Heart right ventricle (tissue), 16 donors: ENCODE measurements at places on chromosomes 4 and X.

- no peak for DNase-seq
These were observed 54.9 kb upstream of the C4orf54 start for GRCh38 chr4:99712530-99712929.

DNA sequence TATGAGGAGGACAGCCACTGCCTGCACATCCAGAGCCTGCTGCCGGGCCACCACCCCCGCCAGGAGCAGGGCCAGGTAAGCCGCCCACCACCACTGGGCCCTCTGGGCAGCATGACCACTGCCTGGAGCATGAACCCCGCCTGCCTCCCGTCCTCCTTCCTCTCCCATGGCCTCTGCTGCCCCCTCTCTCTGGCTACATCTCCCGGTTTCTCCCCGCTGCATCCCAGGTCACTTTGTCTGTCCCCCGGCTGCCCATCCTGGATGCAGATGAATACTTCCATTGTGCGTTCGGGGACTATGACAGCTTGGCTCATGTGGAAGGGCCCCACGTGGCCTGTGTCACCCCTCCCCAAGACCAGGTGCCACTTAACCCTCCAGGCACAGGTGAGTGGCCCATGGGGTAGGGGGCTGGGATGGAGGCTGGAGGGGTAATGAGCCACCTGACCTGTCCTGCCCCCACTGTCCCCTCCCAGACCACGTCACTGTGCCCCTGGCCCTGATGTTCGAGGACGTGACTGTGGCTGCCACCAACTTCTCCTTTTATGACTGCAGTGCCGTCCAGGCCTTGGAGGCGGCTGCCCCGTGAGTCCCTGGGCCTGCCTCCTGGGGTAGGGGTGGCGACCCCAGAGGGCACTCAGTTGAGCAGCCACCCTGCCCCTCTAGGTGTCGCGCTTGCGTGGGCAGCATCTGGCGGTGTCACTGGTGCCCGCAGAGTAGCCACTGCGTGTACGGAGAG, 6.0 kb downstream of the PLXNB3 start:
- DNase-seq, result peak; percentile 1

- DNase-seq, result no peak
These were observed 150.0 kb downstream of the SPOCK3 start for GRCh38 chr4:167084321-167084720.

DNA sequence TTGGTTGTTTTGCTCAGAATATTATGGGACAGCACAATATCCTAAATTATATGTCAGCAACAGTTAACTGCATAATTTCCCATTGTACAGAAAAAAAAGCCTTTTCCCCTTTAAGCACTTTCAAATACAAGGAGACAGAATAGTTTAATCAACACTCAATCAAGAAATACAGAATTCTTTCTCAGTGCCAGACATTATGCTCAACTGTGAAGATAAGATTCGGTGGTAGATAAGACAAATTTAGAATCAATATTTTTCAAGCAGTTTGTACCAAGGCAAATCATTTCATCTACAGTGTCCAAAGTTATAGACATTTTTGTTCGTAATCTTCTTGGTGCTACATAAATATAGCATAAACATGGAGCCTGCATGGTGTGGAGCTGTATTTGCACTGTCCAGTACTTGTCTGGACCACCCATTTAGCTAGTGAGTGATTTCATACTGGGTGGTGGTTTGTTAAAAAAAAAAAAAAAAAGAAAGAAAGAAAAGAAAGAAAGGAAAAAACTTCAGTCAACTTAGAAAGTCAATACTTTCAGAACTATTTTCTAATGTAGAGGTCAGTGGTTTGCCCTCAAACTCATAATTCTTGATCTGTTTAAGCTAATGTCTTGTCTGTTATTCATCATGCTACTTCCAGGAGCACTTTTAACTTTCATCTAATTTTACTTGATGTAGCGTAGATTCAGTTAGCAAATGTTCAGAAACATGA, 522.9 kb downstream of the FAT4 start:
- DNase-seq, result no peak

DNA sequence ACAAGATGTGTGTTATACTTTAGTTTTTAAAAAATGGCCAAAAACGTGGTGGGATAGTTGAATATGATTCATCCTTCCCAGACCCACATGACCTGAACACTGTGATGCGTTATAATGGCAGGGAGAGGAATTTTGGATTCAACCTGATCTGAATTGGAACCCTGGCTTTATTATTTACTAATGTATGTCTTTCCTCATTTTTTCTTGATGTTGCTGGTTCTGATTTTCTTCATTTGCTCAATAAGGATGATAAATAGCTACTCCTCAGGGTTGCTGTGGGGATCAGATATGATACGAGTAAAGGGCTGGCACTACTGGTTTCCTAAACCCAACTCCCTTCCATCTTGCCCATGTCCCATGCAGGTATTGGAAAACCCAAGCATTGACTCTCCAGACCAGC, 24.2 kb upstream of the ACSL1 start:
- no peak for DNase-seq

DNA sequence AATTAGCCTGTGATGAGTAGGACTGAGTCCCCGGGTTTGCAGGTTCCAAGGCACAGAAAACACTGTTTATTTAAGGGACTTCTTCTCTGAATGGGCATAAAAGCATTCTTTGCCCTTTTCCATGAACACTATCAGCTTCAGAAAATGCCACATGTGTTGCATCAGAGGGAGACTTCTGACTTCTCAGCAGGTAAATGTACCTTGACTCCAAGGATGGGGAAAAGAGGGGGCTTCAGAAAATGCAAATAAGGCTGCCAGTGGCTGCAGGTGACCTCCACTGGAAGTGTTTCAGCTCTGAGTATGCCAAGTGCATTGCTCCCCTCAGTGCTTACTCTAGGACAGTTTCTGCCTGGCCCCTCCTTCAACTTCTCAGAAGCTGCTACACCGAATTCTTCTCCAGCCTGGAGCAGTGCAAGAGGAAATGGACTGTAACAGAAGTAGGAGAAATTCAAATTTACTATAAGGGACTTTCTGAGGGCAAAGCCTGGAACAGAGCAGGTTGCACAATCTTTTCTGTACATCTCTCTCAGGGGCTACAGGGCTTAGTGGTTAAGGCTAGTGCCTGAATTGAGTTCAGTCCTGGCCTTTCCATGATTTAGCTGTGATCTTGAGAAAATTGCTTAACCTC, 233.2 kb downstream of the PTTG2 start:
- no peak for DNase-seq

DNA sequence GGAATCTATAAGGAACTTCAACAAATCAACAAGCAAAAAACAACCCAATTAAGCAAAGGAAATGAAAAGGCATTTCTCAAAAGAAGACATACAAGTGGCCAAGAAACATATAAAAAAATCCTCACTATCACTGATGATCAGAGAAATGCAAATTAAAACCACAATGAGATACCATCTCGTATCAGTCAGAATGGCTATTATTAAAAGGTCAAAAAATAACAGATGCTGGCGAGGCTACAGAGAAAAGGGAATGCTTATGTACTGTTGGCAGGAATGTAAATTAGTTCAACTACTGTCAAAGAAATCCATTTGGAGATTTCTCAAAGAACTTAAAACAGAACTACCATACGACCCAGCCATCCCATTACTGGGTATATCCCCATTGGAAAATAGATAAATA, 292.4 kb upstream of the FAT1 start:
- DNase-seq, result no peak

- no peak for DNase-seq
These were observed 4.7 kb upstream of the S100P start for GRCh38 chr4:6688879-6689505.

DNA sequence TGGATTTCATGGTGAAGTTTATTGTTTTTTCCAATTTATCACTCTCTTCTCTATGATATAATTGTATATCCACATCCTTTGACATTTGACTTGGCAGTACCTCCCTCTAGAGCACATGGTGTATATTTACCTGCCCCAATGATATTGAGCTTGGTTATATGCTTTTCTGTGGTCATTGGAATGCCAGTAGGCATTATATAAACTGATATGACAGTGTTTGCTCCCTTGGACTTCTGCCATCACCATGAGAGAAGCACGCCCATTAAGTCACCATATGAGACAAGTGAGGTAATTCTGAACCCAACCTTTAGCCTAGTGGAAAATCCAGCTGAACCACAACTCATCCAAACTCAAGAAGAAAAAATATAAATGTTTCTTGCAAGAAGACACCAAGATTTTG, 2761.5 kb downstream of the ARAP2 start:
- DNase-seq, result no peak

DNA sequence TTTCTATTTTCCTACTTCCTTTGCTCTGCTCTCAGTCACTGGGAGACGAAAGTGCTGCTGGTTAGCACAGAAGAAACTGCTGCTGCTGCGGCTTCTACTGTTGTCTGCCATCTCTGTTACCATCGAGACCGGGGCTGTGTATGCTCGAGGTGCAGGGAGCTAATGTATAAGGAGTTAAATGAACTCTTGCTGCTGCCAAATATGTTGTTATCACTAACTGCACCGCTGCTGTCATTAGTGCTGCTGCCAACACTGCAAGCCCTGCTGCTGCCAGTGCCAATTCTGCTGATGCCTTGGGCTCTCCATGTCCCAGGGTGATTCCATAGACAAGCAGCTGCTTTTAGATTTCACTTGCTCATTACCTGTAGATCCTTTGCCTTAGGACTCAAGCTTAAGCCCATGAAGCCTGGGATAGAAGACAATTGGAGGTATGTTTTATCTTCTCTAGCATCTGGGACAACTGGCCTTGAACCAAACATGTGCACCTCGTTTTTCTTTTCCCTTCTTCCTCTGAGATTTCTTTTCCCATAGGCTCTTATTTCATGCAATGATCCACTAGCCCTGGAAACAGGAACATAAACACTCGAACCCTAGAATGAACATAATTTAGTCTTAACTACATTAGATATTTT, 107.8 kb downstream of the CCSER1 start:
- peak; percentile 54 for DNase-seq

DNA sequence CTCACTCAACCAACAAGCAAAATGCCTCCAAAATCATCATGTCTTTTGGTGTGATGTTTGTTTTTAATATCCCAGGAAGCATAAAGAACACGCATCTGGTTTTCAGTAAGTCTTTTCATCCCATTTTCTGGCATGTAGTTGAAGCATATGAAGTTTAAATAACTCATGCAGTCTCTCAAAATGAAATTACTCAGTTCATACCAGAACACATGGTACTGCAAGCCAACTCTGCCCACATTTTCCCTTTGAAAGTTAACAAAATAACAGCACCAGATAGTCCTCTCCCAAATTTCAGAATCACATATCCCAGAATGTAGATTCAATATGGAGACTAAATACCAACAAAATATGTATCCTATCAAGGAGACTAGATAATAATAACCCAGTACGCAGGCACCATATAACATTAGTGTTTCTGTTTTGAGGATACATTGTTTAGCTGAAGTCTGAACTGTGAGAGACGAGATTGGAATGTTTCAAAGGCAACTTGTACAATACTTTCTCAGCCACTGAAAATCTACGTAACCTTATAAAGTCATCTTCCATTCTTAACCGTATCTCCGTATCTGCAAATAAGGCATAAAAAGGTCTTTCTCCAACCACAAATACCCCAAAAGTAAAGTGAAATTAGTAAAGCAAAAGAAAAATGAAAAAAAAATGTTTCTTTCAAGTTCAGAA, 23.1 kb downstream of the CORIN start:
- no peak for DNase-seq

GRCh38 chr4:116913451-116913850, 171.9 kb downstream of the TRAM1L1 start:
- no peak for DNase-seq

GRCh38 chr4:51960486-51960885, 59.7 kb downstream of the LRRC66 start:
- DNase-seq, result no peak

- DNase-seq, result no peak
These were observed 4.4 kb upstream of the ABLIM2 start for GRCh38 chr4:8163026-8163425.

DNA sequence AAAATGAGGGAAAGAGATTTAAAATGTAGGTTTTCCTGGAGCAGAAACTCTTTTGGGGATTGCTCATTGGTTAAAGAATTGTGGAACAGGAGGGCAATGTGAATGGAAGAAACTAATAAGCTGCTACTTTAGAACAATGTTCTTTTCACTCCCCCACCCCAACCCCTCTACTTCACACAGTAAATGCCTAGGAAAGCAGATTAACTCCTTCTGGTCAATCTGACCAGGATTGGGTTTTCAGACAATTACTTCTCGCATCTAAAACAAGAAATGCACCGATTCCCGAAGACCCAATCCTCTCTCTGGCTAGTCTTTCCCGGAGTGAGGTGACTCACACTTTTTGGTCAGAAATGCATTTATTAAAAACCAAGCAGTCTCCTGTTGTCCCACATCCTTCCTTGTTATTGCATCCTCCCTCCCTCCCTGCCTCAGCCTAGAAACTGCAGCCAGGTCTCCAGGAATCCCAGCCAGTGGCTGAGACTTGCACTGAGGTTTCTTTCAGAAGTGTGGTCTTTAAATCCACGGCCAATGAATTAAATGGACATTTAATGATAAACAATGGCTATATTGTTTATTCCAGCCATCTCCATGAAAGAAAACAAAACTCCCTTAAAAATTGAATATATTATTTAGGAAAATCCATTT, 21.4 kb downstream of the MFAP3L start:
- no peak for DNase-seq

DNA sequence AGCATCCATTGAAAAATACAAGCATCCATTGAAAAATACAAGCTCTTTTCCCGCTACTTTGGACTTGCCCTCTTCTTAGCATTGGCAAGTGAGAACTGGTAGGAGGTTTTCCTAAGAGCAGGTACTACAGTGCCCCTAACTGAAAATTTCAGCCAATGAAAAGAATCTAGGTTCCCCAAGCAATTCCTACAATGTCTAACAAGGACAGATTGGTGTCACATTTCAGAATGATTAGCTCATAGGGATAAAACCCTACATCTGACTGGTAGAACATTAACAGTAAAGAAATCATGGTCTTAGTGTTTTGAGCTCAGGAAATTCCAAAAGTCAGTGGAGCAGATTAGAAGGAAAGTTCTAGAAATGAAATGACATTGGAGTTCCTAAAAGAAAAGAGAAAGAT, 68.6 kb upstream of the QRFPR start:
- DNase-seq, result no peak

GRCh38 chrX:13493659-13494058, 75.7 kb upstream of the EGFL6 start:
- no peak for DNase-seq

DNA sequence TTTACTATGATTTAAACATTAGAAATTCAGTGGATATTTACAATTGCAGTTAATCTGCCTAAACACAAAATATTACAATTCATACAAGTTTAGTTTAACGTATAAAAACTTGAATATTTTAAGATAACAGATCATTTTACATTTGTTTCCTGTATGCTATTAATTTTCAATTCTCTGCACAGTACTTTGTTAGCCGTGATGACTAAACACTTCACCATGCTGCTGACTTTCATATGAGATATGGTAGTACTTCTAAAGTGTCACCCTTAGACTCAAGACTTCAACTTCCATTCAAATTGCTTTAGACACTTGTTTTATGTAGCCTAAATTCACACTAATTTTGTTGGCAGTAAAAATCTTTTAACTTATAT, 1646.4 kb upstream of the ADGRL3 start:
- DNase-seq, result no peak
